ENCODE measurements at places on chromosomes 6 and 20.

GRCh38 chr6:73710470-73710869 is 14.5 kb downstream of the CD109 start:
- no peak for DNase-seq

DNA sequence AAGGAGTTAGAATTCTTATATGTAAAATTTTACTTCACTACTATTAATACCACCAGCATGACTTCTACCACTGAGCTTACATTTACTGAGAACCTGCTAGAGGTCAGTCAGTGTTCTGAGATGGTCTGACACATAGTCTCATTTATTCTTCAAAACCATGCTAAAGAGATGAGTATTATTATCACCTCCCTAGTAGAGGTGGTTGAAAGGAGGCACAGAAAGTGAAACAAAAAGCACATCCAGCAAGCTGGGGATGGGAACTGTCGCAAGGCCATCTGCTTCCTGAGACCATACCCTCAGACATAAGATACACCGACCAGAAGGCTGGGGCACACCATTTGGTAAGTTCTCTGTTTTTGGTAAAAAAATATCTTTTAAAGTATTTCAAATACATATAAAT is 137.7 kb downstream of the INSM1 start:
- DNase-seq, result no peak

GRCh38 chr6:4880363-4880762 is 104.2 kb downstream of the CDYL start:
- DNase-seq, result no peak

DNA sequence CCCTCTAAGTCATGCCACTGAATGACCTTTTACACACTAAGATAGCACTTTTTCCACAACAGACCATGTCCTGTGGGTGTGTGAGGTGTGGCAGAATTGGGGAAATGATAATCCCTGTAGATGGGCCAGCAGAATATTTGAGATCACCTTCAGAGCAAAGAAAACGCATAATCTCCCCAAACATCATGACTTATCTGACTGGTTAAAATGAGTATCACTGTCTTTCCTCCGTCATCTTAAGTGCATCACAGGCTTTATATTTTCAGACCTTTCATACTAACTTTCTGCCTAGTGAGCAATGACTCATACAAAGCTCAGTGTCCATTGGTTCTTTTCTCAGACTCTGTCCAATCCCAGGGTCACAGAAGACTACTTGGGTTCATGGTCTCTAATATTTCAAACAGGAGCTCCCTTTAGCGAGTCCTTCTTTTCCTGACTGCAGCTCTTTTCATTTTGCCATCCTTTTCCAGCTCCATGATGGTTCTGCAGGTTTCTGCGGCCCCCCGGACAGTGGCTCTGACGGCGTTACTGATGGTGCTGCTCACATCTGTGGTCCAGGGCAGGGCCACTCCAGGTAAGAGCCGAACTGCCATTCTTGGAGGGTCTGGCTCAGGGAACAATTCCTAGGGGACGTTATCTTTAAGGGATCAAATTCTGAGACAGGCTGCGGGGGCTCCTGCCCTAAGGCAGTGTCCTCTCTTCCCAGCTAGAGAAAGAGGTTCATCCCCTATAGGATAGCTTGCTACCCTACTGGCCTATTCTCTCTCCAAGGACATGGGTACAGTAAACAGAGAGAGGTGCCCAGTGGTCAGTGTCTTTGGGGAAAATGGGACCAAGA is at the start of gene HLA-DPB1:
HLA-DPB1 (plus strand) TSS at position 423 of the 838 bp plus-strand sequence; CDS start at position 475, 52 bp downstream.
- DNase-seq, result no peak

DNA sequence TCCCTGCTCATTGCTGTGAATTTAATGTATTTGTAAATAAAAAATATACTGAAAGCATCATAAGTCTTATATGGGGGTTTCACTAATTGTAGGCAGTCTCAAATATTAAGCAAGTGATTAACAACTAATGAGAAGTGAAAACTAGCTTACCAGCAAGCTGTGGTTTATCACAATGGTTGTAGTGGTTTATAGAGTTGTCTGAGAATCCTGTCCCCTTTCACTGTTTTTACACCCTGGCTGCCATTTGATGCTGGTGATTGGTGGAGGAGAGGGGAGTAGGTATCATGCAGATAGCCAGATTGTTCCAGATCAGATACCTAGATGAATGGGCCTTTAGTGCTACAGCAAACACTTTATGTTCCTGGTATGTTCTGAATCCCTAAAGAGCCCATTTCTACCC is 6.0 kb downstream of the MKKS start:
- no peak for DNase-seq

DNA sequence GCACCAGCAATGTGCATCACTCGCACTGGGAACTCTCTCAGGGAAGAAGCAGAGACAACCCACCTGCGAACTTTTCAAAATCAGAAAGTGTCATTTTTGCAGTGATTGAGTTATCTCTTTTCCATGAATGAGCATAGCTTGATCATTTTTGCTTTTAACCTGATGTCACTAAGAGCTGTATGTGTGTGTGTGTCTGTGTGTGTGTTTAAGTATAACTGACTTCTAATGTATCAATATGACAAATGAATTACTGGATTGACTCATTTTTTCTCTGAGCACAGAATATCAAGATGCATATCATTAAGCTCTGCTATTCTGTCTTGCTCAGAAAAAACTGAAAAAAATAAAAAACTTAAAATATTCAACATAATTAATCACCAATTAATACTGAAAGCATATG is 548.9 kb upstream of the MARCKS start:
- DNase-seq, result no peak

DNA sequence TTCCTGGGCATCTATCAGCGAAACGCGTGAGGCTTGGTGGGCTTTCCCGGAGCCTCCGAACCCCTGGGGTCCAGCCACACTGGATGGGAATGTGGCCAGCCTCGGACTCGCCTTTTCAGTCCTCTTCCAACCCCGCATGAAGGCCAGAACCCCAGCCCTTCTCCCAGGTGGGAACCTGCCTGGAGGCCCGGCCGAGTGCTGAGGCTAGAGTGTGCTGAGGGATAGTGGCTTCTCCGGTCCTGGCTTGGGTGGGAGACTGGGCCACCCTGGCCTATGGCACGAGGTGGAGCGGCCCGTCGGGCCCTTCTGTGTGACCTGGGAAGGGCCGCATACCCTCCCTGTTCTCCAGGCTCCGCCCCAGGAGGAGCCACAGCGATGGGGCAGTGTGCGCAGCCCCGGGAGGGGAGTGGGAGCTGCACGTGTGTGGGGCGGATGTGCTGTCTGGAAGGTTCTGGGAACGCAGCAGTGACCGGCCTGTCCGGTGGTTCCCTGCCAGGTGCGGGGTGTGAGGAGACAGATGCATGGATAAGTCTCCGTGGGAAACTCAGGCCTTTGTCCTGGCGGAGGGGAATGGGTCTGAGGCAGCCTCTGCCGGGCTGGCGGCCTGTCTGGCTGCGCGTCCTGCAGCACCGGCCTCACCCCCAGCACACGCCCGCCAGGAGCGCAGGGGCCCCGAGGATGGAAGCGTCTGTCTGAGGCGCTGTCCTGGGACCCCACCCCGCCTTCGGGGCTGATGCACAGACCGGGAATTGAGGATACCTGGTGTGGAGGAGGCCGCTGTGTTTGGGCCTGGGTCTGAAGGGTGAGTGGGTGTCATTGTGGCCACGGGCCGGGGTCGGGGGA is 1.1 kb upstream of the BHLHE23 start:
- no peak for DNase-seq

DNA sequence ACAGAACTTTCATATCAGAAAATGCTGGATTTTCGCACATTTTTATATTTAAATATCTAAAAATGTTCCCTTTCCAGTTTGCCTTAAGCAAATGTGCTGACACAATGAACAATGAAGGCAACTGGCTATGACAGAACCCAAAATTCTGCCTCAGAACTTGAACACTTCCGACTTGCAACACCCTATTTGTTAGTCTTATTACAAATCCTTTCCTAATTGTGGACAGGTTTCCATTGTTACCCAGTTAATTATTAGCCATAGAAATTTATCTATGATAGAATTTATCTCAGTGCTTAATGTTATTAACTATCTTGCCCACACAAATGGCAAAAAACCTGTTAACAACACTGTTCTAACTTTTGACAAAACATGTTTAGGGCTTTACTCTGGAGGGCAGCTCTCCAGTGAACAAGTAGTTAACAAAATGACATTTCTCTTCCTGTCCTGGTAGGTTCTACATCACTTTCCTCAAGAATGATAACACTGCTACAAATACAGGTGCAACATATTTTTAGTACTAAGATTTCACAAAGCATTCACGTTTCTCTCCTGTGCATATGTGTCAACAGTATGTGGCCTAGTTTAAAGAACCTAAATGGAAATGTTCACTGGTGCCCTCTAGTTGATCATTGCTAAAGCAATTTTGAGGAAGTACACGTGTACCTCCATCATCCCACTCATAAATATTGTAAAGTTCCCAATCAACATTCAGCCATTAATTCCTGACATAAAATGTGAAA is 58.4 kb downstream of the HIVEP2 start:
- DNase-seq, result no peak

- no peak for DNase-seq
These were observed 2.2 kb upstream of the CNR1 start for GRCh38 chr6:88168362-88168761.

DNA sequence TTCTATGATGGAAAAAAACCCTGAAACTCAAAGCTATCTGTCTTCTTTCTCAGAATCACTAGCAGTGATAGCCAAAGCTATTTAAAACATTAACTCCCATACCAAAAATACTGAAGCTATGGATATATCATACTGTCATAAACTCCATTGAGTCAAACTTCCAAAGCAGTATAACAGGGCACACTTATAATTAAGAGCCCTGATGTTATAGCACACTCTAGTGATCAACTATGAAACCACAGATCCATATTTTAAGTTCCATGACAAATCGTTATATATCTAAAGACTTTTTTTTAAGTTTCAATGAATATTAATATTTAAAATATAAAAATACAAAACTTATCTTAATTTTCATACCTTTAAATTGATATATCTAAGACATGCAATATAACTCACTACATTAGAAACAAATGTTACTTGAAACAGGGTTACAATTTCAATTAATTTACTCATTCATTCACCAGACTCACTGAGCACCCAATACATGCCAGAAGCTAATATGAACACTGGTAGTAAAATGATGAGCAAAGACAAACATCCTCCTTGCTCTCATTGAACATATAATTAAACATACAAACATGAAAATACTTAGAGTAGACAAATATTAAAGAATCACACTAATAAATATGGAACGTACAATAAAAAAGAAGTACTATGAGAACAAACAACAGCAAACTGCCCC is 69.3 kb downstream of the IBTK start:
- DNase-seq, result no peak

- no peak for DNase-seq
These were observed 26.7 kb downstream of the GPX6 start for GRCh38 chr6:28488916-28489365.

DNA sequence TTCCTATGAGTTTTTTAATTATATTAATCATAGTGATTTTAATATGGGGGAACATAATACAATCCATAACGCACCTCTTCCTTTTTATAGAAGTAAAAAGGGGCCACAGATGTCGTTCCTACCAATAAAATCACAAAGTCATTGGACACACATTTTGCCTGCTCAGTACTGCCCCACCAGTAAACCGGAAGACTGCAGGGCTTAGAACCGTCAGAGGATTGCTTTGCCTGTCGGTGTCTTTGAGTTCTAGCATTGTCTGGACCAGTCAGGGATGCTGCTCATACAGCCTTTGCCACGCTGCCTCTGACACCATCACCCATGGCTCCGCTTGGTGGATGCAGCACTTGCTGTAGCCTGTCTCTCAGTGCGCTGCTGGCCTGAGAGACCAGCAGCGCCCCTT is 853.6 kb downstream of the C6orf118 start:
- no peak for DNase-seq

GRCh38 chr6:37521674-37522073 is 22.0 kb upstream of the CCDC167 start:
- DNase-seq, result no peak

DNA sequence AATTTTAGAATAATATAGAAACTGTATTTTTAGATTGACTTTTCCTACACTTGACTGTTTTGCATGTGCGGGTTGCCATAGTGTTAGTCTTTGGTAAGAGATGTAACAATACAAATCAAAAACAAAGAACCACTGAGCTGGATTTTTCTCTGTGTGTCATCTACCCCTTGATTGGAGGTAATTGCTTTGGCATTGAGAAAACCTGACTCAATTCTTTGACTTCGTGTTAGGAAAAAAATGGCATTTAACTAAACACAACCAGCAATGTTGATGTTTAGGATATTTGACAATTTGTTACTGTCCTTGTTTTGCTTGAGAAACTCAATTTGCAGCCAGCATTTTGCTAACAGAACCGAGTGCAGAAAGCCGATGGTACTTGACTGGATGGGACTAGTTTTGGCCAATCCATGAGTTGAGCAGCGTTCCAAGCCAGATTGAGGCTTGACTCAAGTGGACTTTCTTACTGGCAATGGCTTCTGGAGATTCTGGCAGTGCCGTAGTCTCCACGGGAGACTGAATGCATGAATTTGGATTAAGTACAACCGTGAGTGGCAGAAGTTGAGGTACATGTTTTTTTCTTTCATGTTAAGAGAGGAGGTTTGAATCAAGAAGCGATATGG is 17.1 kb downstream of the TPBG start:
- DNase-seq, result no peak

DNA sequence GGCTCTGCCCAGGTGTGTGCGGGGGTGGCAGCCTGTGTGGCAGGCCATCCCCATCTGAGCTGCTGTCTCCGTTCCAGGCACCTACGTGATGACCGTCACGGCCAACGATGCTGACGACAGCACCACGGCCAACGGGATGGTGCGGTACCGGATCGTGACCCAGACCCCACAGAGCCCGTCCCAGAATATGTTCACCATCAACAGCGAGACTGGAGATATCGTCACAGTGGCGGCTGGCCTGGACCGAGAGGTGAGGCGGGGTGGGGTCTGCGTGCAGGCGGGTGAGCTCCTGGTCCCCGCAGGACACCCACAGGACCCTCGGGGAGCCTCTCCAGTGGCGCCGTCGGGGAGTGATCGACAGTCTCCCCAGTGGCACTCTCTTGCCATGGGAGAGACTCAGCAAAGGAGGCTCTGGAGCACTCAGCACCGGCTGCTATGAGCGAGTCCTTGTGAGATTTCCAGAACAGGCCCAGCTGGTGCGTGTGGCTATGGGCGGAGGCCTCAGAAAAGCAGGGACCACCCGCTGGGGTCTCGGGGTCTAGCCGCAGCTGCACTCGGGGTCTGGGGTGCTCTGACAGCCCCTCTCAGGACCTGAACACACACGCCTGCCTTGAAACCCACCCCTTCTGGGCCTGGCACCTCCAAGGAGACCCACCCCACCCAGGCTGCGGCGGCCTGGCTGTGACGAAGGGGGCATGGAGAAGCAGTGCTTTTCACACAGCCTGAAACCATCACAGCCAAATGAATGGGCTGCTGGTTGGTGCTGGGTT is 191.8 kb downstream of the TAF4 start:
- DNase-seq, result no peak

- DNase-seq, result no peak
These were observed 131.4 kb upstream of the TRAF3IP2 start for GRCh38 chr6:111737065-111737521.

DNA sequence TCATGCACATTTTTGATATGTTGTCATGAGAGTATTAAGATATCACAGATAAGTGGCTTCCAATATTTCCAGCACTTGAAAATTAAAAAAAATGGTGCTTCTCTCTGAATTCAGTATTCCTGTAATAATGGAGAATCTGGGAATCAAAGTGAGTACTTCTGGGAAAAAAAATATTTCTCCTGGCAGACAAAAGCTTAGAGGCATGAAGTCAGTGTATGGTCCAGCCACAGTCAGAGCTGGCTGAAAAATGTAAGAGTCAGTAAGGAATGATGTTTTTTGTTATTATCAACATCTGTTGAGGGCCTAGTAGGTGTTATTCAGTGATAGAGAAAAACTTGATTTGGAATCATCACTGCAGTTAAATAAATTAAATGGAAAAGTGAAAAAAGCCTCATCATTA is 3.2 kb upstream of the RFPL4B start:
- no peak for DNase-seq

GRCh38 chr6:8674126-8674525 is 238.8 kb upstream of the SLC35B3 start:
- no peak for DNase-seq

All from NCI-H187 (cell line).